Foreskin keratinocyte (primary cell): ENCODE measurements at places on chromosomes 5 and 9.

DNA sequence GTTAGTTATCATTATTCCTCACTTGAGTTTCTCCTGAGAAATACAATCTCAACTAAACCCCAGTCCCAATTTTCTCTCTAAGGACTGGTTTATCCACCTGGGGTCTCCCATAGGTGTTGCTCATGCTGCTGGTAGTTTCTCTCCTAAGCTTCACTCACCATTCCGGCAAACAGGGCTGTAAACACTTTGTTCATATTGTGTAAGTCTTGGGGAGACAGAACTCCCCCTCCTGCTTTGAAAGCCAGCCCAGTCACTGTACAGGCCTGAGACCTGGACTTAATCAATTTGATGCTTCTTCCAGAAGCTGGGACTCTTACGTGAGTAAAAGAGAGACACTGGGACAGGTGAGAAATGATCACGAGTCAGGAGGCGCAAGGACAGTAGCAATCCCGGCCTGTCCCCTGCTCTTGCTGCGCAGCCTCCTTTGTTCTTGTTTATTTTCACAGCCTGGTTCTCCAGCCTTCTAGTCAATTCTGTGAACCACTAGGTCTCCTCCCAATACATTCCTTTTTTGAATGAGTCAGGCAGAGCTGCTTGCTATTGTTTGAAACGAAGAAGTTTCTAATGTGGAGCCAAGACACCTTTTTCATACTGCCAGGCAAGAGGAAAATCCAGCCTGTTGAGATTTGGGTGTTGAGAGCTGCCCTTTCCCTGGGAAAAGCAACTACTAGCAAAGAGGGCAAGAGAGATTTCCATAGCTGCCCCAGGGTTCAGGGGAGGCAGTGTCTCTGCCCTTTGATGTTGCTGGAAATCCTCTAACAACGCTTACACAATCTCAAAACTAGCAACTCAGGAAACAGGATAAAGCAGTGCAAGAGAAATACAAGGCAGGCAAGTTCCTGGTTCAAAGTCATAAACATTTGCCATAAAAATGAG, 9.2 kb upstream of the SHROOM1 start:
- peak; percentile 65 for DNase-seq

DNA sequence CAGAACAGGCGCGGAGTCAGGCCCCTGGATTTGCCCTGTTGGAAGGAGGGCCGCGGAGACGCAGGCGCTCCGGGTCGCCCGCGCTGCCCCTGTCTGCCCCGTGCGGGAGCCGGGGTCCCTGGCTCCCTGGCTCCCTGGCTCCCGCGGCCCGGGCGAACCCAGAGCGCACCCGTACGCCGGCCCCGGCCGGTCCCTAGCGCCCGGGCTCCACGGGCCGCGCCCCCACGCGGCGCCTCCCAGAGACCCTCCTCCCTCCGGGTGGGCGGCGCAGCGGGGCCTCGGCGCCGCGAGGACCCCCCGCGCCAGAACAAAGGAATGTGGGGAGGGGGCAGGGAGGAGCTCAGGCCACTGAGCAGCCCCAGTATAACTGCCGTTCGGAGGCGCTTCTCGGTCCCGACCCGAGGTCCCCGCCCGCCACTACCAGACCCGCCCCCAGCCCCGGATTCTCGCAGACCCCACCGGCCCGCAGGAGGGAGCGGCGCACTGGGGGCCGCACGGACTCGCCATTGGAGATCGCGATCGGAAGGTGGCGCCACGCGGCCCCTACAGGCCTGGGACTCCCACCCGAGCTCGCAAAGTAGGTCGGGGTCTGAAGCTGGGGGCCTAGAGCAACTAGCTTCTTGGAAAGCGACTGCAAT, 2.4 kb downstream of the NFIL3 start:
- no peak for DNase-seq

DNA sequence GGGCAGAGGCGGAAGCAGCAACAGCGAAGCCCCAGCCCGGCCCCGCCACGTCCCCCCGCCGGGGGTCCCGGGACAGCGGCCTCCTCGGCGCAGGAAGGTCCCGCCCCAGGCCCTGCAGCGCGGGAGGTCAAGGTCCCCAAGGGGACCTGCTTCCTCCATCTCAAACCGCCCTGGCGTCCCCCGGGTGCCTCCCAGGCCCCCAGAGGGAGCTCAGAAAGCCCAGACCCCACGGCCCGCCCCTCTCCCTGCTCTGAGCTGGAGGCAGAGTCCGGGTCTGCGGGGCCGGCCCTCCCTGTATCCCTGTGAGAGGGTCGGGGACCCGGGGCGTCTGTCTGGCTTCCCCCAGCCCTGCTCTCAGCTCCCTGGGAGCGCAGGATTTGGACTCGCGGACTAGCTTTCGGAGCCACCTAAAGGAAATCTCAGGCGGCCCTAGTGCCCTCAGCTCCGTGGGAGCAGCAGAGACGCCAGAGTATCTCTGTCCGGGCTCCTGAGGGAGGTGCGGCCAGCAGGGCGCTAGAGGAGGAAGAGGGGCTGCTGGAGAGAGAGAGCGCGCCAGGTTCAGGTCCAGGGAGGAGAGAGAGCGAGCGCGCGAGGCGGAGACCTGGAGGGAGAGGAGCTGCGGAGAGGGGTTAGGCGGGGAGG, 30.7 kb downstream of the EXOC3 start:
- peak; percentile 36 for DNase-seq

DNA sequence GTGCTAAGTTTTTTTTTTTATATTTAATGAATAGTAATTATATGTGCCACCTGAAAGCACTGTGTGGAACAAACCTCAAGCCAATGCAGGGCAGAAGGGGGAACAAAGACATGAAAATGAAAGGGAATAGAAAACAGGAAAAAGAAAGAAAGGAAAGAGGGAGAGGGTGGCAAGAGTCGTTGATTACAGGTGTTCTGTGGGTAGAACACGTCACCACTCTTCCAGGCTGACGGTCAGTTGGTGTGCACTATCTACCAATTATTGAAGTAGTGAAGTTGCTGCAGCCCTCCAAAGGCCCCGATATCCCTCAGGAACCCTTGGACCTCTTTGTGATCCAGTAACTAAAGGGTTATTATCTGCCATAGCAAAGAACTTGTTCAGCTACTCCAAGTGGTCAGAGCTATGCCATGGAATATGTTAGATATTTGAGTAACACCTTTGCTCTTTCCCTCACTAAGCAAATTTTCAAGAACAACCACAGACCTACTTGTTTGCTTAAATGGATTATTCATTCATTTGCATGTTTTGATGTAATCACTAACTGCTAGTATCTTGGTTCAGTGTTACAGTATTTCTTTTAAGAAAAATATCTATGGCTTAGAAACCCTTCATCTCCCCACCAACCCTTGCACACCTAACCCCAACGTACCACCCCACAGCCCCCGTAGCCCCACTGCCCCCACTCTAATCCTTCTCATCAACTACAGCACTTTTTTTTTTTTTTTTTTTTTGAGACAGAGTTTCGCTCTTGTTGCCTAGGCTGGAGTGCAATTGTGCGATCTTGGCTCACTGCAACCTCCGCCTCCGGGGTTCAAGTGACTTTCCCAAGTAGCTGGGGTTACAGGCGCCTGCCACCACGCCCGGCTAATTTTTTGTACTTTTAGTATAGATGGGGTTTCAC, 31.3 kb downstream of the FYB1 start:
- no peak for DNase-seq

- DNase-seq = no peak
Measured at GRCh38 chr5:146059460-146060220, 45.7 kb downstream of the PLAC8L1 start.

- DNase-seq = no peak
Measured at GRCh38 chr9:75147638-75148037, 59.3 kb downstream of the OSTF1 start.

GRCh38 chr5:178595750-178596149, 5.6 kb upstream of the COL23A1 start:
- DNase-seq = no peak

DNA sequence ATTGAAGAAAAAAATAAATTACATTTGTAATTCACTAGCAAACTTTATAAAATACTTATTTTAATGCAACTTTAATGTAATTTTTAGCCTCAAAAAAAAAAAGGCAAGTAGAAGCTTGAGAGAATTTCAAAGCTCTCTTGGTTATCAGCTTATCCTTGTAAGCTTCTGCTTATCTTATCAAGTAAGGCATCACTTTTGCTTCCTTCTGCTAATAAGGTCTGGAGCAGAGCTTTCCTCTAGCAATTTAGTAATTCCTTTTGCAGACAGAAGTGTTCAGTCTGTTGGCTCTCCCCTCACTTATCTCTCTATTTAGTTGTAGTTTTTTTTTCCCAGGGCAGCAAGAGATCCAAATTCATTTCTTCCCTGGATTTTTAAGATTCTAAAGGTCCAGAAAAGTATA, 525.0 kb downstream of the ISL1 start:
- no peak for DNase-seq

GRCh38 chr5:91072881-91073280, 310.2 kb downstream of the ARRDC3 start:
- DNase-seq = no peak

DNA sequence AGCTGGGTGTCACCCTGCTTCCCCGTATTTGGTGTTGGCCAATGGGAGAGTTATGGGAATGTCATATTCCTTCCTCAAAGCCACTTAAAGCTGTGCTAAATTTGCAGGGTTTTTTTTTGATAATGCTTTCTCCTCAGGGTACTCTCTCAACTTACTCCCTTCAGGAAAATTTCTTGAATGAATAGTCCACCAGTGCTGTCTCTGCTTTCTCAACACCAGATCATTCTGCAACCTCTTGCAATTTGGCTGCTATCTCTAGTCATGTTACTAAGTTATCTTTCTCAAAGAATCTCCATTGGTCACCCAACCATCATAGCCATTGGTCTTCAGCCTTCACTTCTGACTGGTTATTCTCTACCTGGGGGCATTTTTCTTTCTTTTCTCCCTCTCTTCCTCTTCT, 13.4 kb upstream of the TNFAIP8 start:
- no peak for DNase-seq

- no peak for DNase-seq
Measured at GRCh38 chr5:157306692-157307471, 41.0 kb downstream of the CYFIP2 start.

GRCh38 chr9:16871336-16872151, 1.1 kb upstream of the BNC2 start:
- DNase-seq = peak; percentile 38

DNA sequence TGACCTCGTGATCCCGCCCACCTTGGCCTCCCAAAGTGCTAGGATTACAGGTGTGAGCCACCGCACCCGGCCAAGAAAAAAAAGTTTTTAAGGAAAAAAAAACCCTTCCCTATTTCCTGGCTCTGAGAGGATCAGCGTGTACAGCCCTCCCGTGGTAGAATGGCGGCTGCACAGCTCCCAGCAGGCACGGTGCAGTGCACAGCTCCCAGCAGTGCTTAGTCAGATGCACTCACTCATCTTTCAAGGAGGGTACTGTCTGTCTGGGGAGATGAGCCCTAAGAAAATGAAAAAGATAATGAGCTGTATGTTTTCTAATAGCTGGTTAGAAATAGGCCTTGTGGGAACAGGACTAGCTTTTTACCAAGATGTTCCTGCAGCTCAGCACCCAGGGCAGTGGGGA, 36.7 kb upstream of the SLC2A8 start:
- no peak for DNase-seq

- DNase-seq = no peak
Measured at GRCh38 chr5:96835791-96836191, 28.0 kb upstream of the ERAP1 start.

- no peak for DNase-seq
Measured at GRCh38 chr9:69740872-69741505, 18.8 kb downstream of the PTAR1 start.

- DNase-seq = no peak
Measured at GRCh38 chr9:89598926-89599325, 5.9 kb upstream of the GADD45G start.

DNA sequence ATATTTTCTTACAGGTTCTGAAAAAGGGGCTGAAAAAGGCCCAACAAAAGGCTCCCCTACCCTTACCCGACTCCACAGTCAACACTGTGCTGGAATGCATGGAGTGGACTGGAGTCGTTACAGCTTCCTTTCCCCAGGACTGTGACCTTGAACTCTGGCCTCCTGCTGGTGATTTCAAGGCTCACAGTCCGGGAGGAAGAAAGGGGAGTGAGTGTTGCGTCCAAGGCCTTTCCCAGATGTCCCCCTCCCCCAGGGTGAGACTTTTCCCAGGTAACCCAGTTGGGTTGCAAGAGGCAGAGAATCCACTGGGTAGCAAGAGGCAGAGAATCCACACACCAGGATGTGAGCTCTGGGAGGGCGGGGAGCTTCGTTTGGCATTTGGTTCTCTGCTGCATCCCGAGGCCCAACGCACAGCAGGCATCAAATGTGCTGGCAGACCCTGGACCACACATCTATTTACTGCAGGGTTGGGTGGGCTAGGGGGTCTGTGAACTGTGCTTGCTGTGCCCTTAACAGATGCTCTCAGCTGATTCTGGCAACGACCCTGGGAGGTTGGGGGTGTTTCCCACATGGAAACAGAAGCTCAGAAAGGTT, 37.5 kb downstream of the FABP6 start:
- DNase-seq = no peak

GRCh38 chr9:110136802-110137201, 71.2 kb downstream of the C9orf152 start:
- DNase-seq = no peak

DNA sequence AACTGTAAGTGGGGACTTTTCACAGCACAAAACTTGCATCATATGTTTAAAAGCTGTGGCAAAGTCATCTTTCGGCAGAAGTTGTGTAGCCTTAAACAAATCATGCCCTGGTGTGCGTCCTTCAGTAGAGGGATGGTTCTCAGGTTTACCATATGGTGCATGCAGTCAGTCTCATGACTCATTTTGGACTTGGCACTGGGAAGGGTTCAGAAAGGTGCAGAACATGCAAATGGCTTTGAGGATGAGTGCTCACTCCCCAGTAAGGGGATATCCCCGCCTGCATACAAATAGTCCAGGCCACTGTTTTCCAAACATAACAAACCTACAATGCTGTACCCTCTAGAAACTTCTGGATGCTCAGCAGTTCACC, 260.3 kb downstream of the NDUFS4 start:
- peak; percentile 20 for DNase-seq

DNA sequence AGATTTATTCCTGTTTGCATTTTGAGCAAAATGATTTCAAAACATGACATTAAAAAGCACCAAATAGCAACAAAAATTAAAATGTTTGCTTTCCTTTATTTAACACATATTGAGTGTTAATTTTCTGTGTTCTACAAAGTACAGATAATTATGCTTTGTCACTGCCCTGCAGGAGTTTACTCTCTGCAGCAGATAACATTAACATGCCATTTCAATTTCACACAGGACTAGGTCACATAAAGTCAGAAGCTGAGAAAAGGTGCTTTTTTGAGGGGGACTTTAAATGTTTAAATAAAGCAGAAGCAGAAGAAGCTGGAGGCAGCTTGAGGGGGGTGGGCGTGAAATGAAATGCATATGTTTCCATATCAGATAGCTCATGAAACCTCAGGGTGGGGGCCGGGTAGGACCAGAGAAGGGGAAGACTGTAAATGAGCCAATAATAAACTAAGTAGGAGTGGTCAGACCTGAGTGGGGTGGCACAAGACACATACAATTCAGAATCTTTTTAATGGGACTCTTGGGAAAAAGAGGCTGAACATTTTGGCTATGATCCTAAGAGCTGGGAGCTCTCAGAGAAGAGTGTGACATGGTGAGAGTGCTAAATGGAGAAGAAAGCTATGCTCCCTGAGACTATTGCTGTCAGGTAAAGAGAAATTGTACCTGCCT, 387.5 kb downstream of the FAM170A start:
- no peak for DNase-seq

GRCh38 chr9:34628656-34629490, at the start of gene ARID3C:
ARID3C (minus strand) TSS chr9:34629066; CDS start chr9:34628014, 1,052 bp downstream.
- no peak for DNase-seq
